ENCODE measurements at places on chromosomes 5 and 9.

DNA sequence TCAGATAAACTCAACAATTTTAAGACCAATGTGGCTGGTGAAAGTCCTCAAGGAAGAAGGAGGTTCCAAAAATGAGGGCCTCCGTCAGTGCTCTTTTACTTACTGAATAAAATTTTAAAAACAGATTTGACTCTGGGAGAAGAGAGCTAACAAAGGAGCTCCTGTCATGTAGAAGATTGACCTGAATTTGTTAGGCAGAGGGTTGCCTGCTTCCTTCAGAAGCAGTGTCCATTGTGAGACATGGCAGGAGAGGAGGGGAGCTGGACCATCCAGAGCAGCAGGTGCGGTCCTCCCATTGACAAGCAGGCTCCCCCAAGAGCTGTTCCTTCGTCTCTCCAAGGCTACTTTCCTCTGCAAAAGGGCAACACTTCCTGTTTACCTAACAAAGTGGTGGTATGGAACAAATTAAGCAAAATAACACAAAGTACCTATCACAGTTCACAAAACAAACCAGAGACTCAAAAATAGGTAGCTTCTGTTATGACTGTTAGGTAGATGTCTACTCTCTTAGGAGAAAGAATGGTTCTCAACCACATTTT, 238.1 kb downstream of the DENND1A start:
- no peak for DNase-seq

GRCh38 chr9:83238871-83239640, 176.1 kb upstream of the RASEF start:
- DNase-seq: no peak

DNA sequence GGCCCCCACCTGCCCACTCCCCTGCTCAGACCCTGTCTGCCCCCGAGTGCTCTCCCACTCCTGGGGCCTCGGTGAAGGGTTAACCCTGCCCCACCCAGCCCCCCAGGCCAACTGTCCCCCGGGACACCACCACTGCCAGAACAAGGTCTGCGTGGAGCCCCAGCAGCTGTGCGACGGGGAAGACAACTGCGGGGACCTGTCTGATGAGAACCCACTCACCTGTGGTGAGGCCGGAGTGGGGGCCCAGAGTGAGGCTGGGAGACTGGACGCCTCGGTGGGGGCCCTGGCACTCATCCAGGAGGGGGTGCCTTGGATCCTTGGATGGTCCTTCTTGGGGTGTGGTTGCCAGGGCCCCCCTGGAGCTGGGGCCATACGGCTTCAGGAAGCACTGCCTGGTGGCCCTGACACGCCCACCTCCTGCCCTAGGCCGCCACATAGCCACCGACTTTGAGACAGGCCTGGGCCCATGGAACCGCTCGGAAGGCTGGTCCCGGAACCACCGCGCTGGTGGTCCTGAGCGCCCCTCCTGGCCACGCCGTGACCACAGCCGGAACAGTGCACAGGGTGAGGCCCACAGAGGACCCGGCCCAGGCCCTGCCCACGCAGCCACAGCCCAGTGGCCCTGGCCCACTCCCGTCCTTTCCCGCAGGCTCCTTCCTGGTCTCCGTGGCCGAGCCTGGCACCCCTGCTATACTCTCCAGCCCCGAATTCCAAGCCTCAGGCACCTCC, 2.1 kb downstream of the MAMDC4 start:
- DNase-seq: no peak

GRCh38 chr9:76516871-76517270, 57.9 kb downstream of the GCNT1 start:
- no peak for DNase-seq

GRCh38 chr5:176714067-176714466, 66.8 kb downstream of the TSPAN17 start:
- no peak for DNase-seq

DNA sequence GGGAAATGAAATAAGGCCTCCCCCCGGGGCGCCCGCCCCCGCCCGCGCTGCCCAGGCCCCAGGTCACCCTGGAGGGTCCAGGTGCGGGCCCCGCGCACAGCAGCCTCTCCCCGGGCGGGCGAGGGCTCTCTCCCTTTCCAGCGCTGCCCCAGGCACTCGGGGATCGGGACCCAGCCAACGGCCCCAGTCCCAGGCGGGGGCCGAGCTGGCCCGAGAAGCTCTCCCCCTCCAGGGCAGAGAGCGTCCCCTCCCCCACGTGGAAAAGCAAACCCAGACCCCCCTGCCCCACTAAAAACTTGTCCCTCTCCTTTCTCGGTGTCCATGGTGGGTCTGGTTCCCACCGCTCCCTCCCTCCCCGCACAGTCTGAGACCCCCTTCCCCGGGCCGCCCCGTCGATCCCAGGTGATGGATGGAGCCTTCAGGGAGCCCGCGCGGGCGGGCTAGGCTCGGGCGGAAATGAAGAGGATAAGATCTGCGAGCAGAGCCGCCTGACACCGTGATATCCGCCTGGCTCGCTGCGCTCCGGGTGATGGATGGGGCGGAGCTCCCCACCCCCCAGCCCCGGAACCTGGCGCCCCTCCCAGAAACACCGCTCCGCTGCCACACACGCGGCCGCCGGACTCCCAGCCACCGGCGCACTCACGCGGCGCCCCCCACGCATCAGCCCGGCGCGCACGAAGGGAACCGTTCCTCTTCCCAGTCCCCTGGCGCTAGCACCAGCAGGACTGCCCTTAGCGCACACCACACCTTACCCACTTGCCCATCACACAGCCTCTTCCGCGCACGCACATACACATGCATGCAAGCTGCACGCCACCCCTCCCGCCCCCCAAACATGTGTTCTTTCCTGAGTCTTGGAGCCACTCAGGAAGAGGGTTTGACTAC, 81.7 kb upstream of the ZBTB43 start:
- DNase-seq: no peak

DNA sequence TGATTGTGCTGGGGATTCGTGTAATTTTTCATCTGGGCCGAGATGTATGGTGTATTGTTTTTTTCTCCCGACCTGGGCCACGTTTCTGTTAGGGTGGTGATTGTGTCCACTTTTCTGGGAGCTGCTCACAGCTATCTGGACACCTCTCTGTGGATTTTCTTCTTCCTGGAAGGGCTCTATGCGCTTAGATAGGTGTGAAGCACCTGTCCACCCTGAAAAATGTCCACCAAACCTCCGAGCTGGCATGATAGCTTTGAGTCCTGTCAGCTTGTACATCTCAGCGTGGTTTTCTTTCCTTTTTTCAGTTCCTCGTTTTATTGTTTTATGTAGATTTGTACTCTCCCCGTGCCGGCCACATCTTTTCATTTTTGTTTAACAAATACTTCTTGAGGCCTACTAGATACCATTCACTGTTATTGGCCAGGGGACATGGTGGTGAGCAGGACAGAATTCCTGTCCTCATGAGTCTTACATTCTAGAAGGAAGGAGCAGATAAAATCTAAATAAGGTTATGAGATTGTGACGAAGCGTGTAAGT, 1.1 kb downstream of the UGCG start:
- DNase-seq: no peak

DNA sequence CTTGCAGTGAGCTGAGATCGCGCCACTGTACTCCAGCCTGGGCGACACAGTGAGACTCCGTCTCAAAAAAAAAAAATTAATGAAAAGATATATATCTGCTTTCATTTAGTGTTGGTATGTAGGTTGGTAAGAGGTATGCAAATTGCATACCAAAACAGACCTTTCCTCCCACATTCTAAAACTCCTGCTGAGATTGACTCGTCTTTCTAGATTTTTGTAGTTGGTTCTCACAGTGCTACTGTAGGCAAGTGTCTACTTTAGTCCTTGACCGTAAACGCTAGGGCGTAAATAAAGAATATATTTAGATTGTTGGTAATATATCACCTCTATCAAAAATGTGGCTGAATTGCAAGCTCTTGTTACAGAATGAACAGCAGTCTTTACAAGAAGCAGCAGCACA, 445.9 kb downstream of the CHSY3 start:
- no peak for DNase-seq

DNA sequence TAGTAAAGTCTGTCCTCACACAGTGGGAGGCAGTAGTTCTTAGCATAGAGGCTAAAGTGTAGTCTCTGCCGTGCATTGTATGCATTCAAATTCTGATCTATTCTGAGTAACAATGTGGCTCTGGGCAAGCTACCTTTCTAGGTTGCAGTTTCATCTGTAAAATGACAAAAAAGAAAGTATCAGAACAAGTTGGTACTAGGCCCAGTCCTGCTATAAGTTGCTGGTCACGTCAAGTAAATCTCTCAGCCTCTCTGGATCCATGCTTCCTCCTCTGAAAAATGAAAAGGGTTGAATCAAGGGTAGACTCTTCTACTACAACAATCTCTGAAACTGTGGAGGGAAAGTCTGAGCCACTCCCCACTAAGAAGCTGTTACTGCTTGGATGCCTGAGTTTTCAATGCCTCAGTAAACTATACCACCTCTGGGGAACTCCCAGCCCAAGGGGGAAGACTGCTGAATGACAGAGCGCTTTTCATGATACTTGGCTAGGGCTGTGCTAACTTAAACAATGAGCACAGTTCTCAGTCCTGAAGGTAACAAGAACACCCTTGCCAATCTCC, 34.5 kb upstream of the SPARC start:
- no peak for DNase-seq

GRCh38 chr5:43255704-43256103, 57.5 kb downstream of the HMGCS1 start:
- DNase-seq: no peak

- DNase-seq: no peak
These were observed 38.8 kb downstream of the ITGA2 start for GRCh38 chr5:53027913-53028312.

- DNase-seq: no peak
These were observed 22.2 kb upstream of the CMBL start for GRCh38 chr5:10329820-10330481.

DNA sequence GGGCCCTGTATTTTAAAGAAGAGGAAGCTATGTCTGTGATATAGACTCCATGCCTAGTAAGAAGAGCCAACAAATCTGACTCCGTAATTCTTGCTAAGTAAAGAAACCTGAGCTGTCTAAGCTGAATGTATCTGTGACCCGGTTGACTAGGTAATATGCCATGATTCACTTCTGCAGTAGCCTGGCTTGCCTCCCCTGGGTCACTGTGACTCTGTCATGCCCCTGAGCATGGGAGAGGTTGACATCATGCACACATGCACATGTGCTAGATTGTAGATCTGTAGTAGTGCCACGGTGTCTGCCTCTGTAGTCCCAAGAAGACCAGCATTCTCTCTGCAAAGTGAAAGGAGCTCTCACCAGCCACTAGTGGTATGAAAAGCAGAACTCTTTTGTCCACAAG, 9.1 kb downstream of the SLC22A5 start:
- no peak for DNase-seq

- DNase-seq: no peak
These were observed at the start of gene FST for GRCh38 chr5:53480416-53481158. Gene FST, plus strand, starts transcription at chr5:53480629. Its CDS starts 163 bp downstream, at chr5:53480792.

- DNase-seq: no peak
These were observed 174.1 kb downstream of the PRELID2 start for GRCh38 chr5:145660897-145661640.

GRCh38 chr5:179900711-179901110, 7.0 kb downstream of the TBC1D9B start:
- DNase-seq: no peak

DNA sequence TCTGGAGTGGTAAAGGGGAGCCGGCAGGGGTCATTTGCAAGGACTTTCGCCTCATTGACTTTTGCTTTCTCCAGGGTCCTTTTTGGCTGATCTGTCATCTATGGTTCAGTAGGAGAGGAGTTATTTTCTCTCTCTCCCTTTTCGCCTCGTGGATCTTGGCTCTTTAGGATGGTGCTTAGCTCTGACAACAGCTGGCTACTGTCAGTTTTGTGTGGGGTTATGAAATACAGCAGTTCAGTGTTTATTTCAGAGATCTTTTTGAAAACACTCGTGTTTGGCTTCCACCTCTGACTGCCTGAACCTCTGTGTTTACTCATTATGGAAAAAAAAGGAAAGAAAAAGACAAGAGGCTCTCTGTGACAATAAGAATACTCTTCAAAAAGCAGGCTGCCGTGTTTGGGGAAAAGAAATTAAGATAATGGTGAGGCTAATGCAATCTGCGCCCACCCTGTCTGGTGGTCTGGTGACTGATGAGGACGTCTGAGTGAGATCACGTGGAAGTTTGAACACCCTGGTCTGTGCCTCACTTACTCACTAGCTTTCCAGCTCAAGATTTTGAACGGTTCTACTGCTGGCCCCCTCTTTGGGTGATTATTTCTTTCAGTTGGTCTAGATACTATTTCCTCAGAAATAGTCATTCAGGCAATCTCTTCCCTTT, 567.7 kb downstream of the CAAP1 start:
- DNase-seq: no peak

GRCh38 chr9:123440256-123440655, 84.3 kb downstream of the CRB2 start:
- no peak for DNase-seq

DNA sequence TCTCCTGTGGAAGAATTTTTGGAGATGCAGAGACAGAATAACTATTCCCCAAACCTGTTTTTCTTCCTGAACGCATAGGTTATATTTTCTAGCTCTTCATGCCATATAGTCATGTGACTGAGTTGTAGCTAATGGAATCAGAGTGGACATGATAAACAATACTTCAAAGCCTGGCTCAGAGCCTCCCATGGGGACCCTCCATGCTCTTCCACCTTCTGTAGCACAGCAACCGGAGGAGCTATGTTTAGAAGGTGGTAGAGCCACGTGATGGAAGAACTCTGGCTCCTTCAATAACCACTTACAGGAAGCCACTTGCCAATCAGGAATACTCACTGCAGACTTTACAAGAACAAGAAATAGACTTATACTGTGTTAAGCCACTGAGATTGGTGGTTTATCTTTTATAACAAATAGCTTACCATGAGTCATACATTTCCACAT, 39.2 kb downstream of the NADK2 start:
- DNase-seq: no peak

DNA sequence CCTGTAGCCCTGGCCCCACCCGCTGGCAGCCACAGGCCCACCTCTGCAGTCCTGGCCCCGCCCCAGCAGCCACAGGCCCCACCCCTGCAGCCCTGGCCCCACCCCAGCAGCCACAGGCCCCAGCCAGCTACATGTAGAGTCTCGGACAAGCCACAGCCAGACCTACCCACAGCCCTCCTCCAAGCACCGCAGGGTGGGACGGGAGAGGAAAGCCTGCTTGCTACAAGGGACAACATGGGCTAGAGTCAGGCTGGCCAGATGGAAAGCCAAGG, 49.5 kb upstream of the SARDH start:
- no peak for DNase-seq

DNA sequence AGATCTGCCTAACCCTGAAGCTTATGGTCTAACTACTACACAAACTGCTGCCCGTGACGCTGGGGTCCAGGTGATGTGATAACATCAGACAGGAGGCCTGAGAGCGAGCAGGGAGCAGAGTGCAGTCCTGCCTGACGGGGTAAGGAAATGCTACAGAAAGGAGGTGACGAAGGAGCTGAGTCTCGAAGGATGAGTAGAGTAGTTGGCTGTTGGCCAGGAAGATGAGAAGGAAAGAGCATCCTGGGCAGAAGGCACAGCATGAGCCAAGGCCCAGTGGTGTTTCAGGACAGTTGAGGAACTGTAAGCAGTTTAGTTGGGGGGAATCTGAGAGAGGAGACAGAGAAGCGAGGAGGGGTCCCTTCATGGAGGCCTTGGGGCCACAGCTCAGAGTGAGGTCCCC, 136.0 kb upstream of the TBC1D2 start:
- DNase-seq: no peak

Data from progenitor cell of endocrine pancreas (in vitro differentiated cells).